ENCODE measurements at places on chromosomes 13 and 19. TPM values are rescaled to one million over a fixed set of nuclear protein-coding genes. Genes with fewer than 3 reads are reported as not detected.

DNA sequence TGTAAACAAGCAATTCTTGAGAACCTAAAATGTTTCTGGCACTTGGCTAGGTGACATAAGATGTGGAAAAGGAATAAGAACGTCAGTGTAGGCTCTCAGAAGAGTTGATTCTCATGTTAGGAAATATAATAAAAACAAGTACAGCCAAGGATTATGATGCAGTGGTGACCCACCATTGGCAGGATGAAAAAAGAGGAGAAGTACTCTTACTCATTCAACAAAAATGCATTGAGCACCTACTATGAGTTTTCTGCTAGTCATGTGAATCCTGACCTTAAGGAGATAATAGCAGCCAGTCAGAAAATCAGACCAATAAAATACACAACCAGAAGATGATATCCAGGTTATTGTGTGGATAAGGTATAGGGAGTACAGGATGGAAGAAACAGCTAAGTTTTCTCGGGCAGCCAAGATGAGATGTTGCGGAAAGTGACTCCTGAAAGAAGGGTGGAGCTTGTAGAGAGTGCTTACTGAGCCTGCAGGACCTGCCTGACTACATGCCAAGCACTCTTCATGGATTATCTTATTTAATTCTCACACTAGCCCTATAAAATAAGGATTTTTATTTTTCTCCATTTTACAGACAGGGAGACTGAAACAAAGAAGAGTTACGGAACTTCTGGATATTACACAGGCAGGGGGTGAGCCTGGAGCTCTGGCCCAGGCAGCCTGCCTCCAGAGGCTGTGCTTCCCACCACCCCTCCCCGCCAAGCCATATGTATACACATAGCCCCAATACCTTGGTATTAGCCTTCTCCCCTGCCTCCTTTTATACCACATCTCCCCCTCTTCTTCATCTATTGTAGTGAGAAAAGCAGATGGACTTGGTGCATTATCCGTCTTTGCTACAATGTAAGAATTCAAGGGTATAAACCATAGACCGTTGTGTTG is 58.0 kb downstream of the TGDS start:
- H3K4me3 ChIP-seq, result no peak overlapping the region
- no peak for DNase-seq
- H3K27ac ChIP-seq, result no peak overlapping the region
- no peaks in the 10 kb centered on the region for H3K4me1 ChIP-seq
- H3K27me3 ChIP-seq, result no peaks in the 10 kb centered on the region
- H3K36me3 ChIP-seq, result no peaks in the 10 kb centered on the region

GRCh38 chr13:31201341-31202031 is 1.7 kb downstream of the B3GLCT start:
- no peaks in the 10 kb centered on the region for H3K36me3 ChIP-seq
- no peaks in the 10 kb centered on the region for H3K27me3 ChIP-seq
- H3K4me1 ChIP-seq, result peaks cover 13% of the 10 kb centered on the region
- peak overlapping the region; percentile 60 for H3K4me3 ChIP-seq

DNA sequence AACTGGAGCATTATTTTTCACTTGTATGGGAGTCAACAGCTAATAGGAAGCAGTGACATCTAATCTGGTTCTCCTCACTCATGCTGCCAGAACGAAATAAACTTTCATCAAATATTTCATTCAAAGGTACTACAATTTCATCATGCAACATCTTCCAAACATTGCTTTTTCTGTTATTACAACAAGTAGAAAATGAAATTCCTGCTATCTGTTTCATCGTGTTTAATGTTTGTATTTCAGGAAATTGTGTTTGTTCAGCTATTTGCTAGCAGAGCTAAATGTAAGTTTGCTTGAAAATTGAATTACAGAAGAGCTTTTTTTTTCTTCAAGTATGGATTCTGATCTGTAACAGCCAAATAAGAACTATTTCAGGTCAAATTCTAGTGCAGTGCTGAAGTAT is 90.1 kb downstream of the SLITRK6 start:
- H3K4me3 ChIP-seq, result no peak overlapping the region
- no peaks in the 10 kb centered on the region for H3K27me3 ChIP-seq
- no peaks in the 10 kb centered on the region for H3K4me1 ChIP-seq
- H3K27ac ChIP-seq, result no peak overlapping the region
- no peaks in the 10 kb centered on the region for H3K36me3 ChIP-seq

The CEACAM4 gene
- total RNA-seq, result 0.28 TPM

DNA sequence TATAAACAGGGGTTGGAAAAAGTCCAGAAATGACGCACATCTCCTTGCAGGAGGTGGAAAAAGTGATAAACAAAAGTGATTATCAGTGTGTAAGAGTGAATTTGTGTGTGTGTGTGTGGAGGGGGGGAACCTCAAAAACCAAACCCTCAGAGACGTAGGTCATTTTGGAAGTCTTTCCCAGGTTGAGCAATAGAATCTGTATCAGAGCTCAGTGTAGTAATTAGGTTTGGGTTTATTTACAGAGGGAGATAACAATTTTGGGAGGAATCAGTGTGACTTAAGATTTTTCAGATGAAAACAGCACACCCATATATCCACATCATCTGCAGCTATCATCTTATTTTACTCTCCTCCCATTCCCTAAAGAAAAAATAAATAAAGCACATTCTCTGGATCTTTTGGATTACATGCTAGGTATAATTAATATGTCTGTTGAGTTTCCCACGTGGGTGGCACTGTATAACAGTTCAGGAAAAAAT is 406.4 kb downstream of the FGF9 start:
- H3K4me3 ChIP-seq, result no peak overlapping the region
- DNase-seq, result no peak
- H3K4me1 ChIP-seq, result peaks cover 40% of the 10 kb centered on the region

DNA sequence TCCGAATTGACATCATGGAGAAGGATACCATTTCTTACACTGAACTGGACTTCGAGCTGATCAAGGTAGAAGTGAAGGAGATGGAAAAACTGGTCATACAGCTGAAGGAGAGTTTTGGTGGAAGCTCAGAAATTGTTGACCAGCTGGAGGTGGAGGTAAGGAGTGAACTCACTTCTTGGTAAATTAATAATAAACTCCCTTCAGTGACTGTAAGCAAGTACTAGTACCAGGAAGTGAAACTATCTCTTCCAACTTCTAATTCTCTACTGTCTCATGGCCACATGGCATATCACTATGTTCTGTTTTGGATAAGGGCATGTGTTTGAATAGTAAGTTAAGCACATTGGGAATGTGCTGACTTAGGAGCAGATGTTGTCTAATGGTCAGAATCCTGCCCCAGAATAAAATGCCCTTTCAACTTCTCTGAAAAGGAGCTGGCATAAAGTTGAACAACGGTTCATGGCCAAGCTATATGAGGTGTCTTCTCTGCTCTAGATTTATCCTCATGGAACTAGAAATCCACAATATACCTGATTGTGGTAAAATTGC is 13.4 kb downstream of the OLFM4 start:
- H3K27ac ChIP-seq, result no peak overlapping the region
- no peak for DNase-seq
- no peaks in the 10 kb centered on the region for H3K36me3 ChIP-seq
- no peak overlapping the region for H3K4me3 ChIP-seq
- H3K4me1 ChIP-seq, result no peaks in the 10 kb centered on the region
- no peaks in the 10 kb centered on the region for H3K27me3 ChIP-seq

The LRRC8E gene
- total RNA-seq, result not detected

The F2RL3 gene
- not detected for total RNA-seq

The COLGALT1 gene
- total RNA-seq, result 74.7 TPM

DNA sequence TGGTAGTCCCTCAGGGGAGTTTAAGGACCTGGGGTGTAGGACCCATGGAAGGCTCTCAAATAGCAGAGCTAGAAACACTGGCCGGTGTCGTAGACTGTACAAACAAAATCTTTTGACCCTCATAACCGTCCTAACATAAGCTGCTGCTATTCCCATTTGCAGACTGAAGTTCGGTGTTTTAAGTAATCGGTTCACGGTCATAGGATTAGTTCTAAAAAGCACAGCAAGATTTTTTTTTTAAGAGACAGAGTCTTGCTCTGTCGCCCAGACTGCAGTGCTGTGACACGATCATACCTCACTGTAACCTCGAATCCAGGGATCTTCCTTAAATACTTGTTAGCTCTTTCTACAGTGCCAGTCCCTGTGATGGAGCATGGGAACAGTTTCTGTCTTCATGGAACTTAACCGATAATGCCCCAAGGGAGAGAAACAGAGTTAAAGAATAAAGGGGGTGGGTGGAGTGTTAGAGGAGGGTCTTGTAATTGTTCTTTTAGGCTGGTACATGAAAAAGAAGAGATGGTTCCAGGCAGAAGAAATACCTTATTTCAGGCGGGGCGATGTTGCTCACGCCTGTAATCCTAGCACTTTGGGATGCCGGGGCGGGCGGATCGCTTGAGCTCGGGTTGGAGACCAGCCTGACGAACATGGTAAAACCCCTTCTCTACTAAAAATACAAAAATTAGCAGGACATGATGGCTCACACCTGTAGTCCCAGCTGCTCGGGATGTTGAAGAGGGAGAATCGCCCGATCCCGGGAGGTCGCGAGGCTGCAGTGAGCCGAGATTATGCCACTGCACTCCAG is 475 bp upstream of the ZC3H4 start:
- H3K36me3 ChIP-seq, result no peaks in the 10 kb centered on the region
- H3K4me1 ChIP-seq, result peaks cover 20% of the 10 kb centered on the region
- H3K27me3 ChIP-seq, result no peaks in the 10 kb centered on the region
- H3K27ac ChIP-seq, result peak overlapping the region; percentile 98

The WASF3 gene
- not detected for total RNA-seq

DNA sequence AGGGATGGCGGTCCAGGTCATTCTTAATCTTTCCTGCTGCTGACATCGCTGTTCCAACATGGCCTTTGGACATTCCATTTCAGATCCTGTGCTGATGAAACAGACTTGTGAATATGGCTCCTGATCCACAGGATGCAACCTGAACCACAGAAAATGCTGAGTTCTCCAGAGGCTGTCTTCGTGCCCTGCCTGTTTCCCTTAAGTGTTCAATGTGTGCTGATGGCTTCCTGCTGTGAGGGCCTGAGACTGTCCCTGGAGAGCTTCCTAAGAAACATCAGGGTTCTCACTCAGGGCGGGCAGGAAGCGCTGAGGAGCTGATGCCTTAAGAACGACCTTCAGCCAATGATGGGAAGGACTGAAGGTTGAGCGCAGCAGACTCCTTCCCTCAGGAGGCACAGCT is 909.4 kb downstream of the UQCRFS1 start:
- H3K4me3 ChIP-seq, result no peak overlapping the region
- H3K36me3 ChIP-seq, result no peaks in the 10 kb centered on the region

DNA sequence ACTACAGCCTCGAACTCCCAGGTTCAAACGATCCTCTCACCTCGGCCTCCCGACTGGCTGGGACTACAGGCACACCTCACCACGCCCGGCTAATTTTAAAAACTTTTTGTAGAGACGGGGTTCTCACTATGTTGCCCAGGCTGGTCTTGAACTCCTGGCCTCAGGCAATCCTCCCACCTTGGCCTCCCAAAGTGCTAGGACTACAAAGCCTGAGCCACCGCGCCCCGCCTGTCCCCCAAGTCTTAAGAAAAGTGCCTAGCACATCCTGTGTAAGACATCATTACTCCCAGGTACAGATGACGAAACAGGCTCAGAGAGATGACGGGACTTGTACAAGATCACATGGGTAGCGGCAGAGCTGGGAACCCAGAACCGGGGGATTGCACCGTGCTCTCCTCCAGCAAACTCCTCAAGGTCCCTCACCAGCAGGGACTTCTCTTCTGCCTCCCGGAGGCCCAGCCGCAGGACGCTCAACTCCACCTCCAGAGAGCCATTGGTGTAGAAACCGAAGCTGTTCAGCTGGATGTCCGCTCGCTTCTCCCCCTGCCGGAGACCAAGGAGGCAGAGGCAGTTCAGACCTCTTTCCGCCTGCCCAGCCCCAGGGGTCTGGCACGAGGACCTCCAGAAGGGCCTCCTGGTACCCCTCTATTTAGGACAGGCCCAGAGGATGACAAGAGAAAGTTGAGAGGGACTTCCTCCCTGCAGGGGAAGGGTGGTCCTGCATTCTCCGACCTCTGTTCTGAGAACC is 1.0 kb downstream of the GPR108 start:
- H3K4me1 ChIP-seq, result peaks cover 49% of the 10 kb centered on the region
- H3K27me3 ChIP-seq, result no peaks in the 10 kb centered on the region
- H3K36me3 ChIP-seq, result peaks cover 15% of the 10 kb centered on the region
- peak overlapping the region; percentile 94 for H3K27ac ChIP-seq

DNA sequence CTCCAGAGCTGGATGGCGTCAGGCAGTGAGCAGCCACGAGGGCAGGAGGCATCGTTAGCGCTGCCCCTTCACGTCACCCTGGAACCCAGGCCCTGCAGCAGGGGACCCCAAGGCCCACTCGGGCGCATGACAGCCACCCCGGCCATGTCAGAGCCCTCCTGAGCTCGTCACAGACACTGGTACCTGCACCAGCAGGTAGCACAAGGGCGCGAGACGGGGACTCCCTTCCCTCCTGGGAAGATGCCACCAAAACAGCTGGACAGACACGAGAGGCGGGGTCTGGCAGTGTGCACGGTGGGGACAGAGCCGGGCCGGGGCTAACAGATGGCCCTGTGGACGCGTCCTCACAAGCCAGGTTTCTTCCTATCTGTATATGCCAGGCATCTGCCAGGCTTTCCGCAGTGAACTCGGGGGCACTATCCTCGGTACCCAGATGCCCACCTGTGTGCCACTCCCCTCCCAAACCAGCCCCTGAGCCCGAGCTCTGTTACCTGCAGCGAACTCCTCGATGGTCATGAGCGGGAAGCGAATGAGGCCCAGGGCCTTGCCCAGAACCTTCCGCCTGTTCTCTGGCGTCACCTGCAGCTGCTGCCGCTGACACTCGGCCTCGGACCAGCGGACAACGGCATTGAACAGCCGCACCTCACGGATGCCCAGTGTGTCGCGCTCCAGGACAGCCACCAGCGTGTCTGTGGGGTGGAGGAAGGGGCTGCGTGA is 25.8 kb downstream of the BTBD2 start:
- peaks cover 34% of the 10 kb centered on the region for H3K36me3 ChIP-seq
- H3K4me1 ChIP-seq, result no peaks in the 10 kb centered on the region
- H3K27ac ChIP-seq, result no peak overlapping the region
- no peak for DNase-seq
- no peaks in the 10 kb centered on the region for H3K27me3 ChIP-seq
- H3K4me3 ChIP-seq, result no peak overlapping the region

DNA sequence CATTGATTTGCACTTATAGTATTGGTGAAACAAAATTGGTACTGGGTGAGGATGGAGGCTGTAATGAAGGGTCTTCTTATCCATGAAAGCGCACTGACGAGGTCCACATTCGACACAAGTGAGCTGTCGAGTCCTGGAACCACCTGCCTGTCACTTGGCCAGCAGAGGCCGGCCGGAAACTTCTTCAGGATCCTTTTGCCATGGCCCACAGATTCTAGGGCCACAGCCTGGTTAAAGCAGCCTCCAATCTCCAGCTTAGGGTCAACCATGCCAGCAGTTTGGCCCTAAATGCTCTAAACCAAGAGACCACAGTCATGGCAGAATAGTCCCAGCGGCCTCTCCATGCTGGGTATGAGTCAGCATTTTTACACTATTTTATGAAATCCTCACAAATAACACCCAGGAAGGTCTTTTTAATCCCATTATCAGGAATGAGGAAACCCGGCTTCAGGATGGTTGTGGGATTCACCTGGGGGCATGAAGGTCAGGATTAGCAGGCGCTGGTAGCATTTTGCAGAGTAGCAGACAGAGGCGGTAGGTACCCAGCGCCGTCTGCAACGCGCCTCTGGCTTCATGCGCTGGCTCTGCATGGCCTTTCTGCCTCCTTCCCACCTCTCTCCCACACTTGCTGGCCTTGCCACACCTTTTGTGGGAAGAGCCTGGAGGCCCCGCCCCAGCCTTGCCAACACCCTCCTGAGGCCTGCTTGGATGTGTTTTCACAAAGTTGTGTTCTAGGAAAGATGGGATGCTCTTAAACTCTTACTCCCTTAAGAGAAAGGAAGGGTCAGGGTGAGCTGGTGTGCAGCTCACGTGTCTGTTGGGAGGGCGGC is 15.2 kb downstream of the GAS6 start:
- peaks cover 35% of the 10 kb centered on the region for H3K4me1 ChIP-seq
- no peak overlapping the region for H3K4me3 ChIP-seq
- no peaks in the 10 kb centered on the region for H3K36me3 ChIP-seq
- no peaks in the 10 kb centered on the region for H3K27me3 ChIP-seq

Data from CD4-positive, alpha-beta memory T cell (primary cell).